ENCODE measurements at places on chromosomes 2 and 18.

- peak; percentile 59 for DNase-seq
Observed at GRCh38 chr18:5868218-5868854, 27.0 kb downstream of the TMEM200C start.

DNA sequence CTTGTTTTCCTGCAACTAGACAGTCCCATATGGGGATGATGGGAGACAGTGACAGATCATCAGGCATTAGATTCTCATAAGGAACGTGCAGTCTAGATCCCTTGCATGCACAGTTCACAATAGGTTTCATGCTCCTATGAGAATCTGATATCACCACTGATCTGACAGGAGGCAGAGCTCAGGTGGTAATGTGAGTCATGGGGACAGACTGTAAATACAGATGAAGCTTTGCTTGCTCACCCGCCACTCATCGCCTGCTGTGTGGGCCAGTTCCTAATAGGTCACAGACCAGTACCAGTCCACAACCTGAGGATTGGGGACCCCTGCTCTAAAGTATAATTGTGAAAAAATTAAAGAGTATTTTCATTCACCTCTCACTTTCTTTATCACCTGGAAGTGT lies 23.6 kb upstream of the RAB1A start:
- no peak for DNase-seq

DNA sequence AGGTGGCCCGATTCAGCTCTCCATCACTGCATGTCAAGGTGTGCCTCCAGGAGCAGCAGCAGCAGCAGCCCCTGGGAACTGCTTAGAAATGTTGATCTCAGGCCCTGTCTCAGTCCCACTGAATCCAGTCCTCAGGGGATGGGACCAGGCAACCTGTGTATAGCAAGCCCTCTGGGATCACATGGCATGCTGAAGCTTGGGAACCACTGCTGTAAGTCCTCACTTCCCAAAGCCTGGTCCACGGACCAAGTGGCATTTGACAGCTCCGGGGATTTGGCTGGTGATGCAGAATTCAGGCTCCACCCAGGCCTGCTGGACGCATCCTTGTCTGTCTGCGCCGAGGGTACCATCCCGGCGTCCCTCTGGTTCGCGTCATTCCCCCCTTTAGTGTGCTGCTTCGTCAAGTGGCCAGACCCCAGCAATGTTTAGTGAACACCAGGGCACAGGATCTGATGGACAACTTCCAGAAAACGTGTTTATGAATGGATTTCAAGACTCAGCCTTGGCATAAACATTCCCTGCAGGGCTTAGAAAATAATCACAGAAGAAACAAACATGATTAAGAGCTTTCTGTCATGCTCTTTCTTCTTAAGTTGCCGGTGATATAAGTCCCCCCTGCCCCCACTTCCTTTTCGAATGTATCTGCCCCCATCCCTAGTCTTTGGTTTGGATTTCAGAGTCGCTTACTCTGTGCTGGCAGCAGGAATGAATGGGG lies 234.0 kb downstream of the GBX2 start:
- DNase-seq = no peak

GRCh38 chr18:46224181-46224775 lies 120.1 kb downstream of the HAUS1 start:
- DNase-seq = no peak

- DNase-seq = no peak
Observed at GRCh38 chr18:60232541-60232940, 140.0 kb downstream of the MC4R start.

All from activated CD4-positive, alpha-beta T cell treated with anti-CD3 and anti-CD28 coated beads, Interleukin-2, amount 10 ng/mL, durations not matched to agents 7 days and 5 days (primary cell).